ENCODE measurements at places on chromosomes 5 and 9. TPM values are rescaled to one million over a fixed set of nuclear protein-coding genes. Genes with fewer than 3 reads are reported as not detected.

GRCh38 chr5:93022796-93023447 is 558.1 kb downstream of the NR2F1-AS1 start:
- no peak for DNase-seq
- no peaks in the 10 kb centered on the region for H3K27me3 ChIP-seq
- H3K36me3 ChIP-seq: no peaks in the 10 kb centered on the region
- H3K4me1 ChIP-seq: 0 out of 2 replicates have a peak, but pooled peaks cover 3% of the 10 kb centered on the region
- H3K4me3 ChIP-seq: no peak overlapping the region

The OR1Q1 gene
- total RNA-seq: not detected

The CTXN3 gene
- total RNA-seq: not detected

The FRRS1L gene
- 0.02 TPM for total RNA-seq

DNA sequence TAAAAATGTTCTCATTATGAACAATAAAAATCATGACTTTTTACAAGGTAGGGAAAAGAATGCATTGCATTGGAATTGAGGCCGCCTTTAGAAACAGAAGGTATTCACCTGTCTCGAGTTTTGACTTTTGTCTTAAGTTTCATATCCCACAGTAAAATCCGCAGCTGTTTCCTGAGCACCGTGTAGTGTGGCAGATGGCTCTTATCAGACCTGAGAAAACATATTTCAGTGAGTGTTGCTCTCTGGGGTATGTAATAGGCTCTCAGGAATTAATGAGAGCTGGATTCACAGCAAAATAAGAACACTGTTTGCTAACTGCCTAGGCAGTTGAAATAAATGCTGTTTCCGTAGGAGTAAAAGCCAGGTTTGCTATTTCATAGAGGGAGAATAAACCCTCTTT is 221.4 kb downstream of the CFAP90 start:
- H3K27me3 ChIP-seq: no peaks in the 10 kb centered on the region
- H3K27ac ChIP-seq: peak overlapping the region; percentile 16
- H3K4me1 ChIP-seq: peaks cover 26% of the 10 kb centered on the region
- DNase-seq: peak; percentile 10
- no peaks in the 10 kb centered on the region for H3K36me3 ChIP-seq

DNA sequence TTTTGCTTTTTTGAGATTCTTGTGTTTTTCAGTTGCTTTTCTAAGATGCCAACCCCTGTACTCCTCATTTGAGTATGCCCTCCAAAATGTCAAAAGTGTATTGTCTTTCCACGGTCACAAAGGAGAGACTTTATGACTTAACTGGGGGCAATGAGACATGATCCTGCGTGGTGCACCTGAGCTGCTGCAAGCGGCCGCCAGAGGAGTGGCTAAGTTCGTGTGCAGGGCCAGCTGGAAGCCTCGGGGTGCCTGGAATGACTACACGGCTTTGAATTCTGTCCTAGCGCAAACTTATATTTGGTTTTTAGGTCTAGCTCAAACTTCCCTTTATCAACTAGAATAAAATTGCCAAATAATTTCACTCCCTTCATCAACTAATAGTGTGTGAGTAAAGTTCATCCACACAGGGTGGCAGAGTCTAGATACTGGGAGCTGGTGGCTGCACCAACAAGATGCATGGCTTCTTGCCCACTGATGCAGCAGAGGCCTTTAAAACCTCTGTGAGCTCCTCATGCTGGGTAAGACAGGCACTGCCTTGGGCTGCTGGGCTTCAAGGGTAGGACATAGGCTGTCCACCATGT is 4.7 kb downstream of the GADD45G start:
- H3K4me3 ChIP-seq: no peak overlapping the region
- no peak for DNase-seq
- H3K4me1 ChIP-seq: peaks cover 11% of the 10 kb centered on the region
- no peaks in the 10 kb centered on the region for H3K27me3 ChIP-seq
- H3K36me3 ChIP-seq: peaks cover 19% of the 10 kb centered on the region

- no peaks in the 10 kb centered on the region for H3K36me3 ChIP-seq
- DNase-seq: no peak
- no peaks in the 10 kb centered on the region for H3K27me3 ChIP-seq
- no peak overlapping the region for H3K4me3 ChIP-seq
- no peaks in the 10 kb centered on the region for H3K4me1 ChIP-seq
Observed at GRCh38 chr5:118522626-118523025, 465.7 kb downstream of the DTWD2 start.

DNA sequence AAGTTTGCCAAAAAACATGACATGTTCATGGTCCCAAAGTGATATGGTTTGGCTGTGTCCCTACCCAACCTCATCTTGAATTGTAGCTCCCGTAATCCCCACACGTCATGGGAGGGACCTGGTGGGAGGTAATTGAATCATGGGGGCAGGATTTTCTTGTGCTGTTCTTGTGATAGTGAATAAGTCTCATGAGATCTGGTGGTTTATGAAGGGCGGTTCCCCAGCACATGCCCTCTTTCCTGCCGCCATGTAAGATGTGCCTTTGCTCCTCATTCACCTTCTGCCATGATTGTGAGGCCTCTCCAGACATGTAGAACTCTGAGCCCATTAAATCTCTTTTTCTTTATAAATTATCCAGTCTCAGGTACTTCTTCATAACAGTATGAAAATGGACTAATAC is 322.1 kb downstream of the MED10 start:
- no peaks in the 10 kb centered on the region for H3K4me1 ChIP-seq
- no peak for DNase-seq
- no peaks in the 10 kb centered on the region for H3K36me3 ChIP-seq
- no peak overlapping the region for H3K4me3 ChIP-seq
